ENCODE measurements at places on chromosomes 5 and 9. TPM values are rescaled to one million over a fixed set of nuclear protein-coding genes. Genes with fewer than 3 reads are reported as not detected.

DNA sequence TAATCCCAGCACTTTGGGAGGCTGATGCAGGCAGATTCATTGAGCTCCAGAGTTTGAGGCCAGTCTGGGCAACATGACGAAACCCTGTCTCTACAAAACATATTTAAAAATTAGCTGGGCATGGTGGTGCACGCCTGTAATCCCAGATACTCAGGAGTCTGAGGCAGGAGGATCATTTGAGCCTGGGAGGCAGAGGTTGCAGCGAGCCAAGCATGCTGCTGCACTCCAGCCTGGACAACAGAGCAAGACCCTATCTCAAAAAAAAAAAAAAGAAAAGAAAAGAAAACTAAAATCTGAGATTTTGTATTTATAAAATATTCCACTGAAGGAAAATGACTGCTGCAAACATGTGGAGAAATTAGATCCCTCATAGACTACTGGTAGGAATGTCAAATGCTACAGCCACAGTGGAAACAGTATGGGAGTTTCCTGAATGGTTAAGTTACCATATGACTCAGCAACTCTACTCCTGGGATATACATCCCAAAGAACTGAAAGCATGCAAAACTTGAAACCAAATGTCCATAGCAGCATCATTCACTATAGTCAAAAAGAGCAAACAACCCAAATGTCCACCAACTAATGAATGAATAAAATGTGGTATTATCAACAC is 106.1 kb downstream of the UBAP2 start:
- H3K4me3 ChIP-seq, result no peak overlapping the region
- no peaks in the 10 kb centered on the region for H3K27me3 ChIP-seq
- H3K27ac ChIP-seq, result no peak overlapping the region
- peaks cover 5% of the 10 kb centered on the region for H3K36me3 ChIP-seq

DNA sequence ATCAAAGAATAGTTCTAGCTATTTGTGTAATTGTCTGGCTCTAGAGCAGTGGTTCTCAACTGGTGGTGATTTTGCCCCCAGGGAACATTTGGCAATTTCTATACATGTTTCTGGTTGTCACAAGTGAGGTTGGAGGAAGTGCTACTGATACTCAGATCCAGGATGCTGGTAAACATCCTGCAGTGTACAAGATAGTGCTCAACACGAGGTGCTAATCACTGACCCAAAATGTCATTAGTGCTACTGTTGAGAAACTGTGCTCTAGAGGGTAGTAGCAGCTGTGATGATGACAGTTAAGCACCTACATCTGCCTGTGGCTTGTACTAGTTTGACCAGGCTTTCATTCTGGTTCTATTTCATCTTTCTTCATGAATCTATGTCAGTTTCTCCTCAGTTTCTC is 22.1 kb downstream of the LRRC19 start:
- H3K4me3 ChIP-seq, result no peak overlapping the region
- peaks cover 58% of the 10 kb centered on the region for H3K36me3 ChIP-seq
- no peak overlapping the region for H3K27ac ChIP-seq
- H3K4me1 ChIP-seq, result no peaks in the 10 kb centered on the region
- H3K27me3 ChIP-seq, result no peaks in the 10 kb centered on the region

DNA sequence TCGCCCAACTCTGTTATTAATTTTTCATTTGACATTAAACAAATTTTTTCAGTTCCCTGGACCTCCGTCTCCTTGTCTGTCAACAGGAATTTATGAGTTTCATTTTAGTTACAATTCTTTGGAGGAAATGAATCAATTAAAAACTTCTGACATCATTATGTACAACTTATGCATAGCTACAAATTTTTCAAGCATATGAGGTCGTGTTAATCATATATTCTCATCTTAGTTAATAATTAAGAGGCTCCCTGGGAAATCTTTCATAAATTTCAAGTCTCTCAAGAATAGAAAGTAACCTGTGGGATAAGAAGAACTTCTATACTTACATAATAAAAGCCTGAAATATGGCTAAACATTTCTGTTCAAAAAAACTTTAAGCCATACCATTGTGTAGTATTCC is 3.4 kb downstream of the UGT3A1 start:
- H3K4me1 ChIP-seq, result no peaks in the 10 kb centered on the region
- peaks cover 28% of the 10 kb centered on the region for H3K27me3 ChIP-seq
- no peaks in the 10 kb centered on the region for H3K36me3 ChIP-seq
- no peak overlapping the region for H3K4me3 ChIP-seq
- H3K27ac ChIP-seq, result no peak overlapping the region
- no peak for DNase-seq

GRCh38 chr5:61598126-61598525 is 266.1 kb downstream of the ZSWIM6 start:
- H3K27me3 ChIP-seq, result no peaks in the 10 kb centered on the region
- H3K27ac ChIP-seq, result no peak overlapping the region
- no peaks in the 10 kb centered on the region for H3K4me1 ChIP-seq
- no peaks in the 10 kb centered on the region for H3K36me3 ChIP-seq
- no peak overlapping the region for H3K4me3 ChIP-seq
- DNase-seq, result no peak

GRCh38 chr9:127705577-127706379 is 1.0 kb upstream of the CFAP157 start:
- H3K4me3 ChIP-seq, result no peak overlapping the region
- H3K27ac ChIP-seq, result no peak overlapping the region
- no peaks in the 10 kb centered on the region for H3K36me3 ChIP-seq
- no peaks in the 10 kb centered on the region for H3K27me3 ChIP-seq
- peaks cover 16% of the 10 kb centered on the region for H3K4me1 ChIP-seq

- no peaks in the 10 kb centered on the region for H3K27me3 ChIP-seq
- no peaks in the 10 kb centered on the region for H3K36me3 ChIP-seq
- H3K27ac ChIP-seq, result no peak overlapping the region
- H3K4me1 ChIP-seq, result no peaks in the 10 kb centered on the region
These were observed 18.1 kb upstream of the ZFR start for GRCh38 chr5:32462618-32463017.

DNA sequence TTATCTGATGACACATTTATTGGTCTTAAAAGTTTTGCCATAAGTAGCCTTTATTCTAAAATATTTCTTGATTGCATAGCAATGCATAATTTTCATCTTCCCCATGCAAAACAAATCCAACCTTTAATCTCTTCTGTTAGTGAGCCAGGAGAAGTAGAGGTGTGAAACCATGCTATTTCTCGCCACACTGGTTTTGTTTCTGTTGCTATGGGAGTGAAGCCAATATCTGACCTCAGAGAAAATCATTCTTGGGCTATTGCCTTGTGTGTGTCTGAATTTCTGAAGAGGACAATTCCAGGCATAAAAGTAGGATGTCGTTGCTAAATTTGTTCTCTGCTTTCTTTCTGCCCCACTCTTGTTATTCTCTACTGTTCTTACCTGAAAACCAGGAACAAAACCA is 183.6 kb downstream of the PTTG1 start:
- H3K4me3 ChIP-seq, result no peak overlapping the region
- DNase-seq, result no peak
- H3K27ac ChIP-seq, result no peak overlapping the region
- no peaks in the 10 kb centered on the region for H3K4me1 ChIP-seq

The PTPA gene
- 60.6 TPM for total RNA-seq

All from naive thymus-derived CD8-positive, alpha-beta T cell (primary cell).